ENCODE measurements at places on chromosomes 11 and 22. TPM values are rescaled to one million over a fixed set of nuclear protein-coding genes. Genes with fewer than 3 reads are reported as not detected.

DNA sequence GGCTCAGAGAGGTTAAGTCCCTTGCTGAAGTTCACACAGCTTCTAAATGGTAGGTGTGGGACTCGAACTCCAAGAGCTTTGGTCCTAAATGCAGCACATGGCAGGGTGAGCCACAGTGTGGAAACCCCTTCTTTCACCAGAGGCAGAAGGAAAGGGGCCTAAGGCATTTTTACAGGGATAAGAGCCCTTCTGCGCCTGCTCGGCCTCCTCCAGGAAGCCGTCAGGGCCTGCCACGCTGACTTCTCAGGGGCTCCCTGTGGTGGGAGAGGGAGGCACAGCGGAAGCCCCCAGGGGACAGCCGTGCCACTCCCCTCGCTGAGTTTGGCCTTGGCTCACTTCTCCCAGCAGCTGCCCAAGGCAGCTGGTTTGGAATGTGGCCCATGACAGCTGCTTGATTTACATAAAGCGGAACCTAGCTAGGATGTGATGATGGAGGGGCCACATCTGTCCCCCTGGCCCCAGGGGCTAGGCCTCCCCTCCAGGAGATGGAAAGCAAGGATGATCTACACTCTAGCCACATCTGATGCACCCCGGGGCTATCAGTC lies 35.4 kb downstream of the CD82 start:
- H3K4me1 ChIP-seq: peaks cover 17% of the 10 kb centered on the region
- no peak overlapping the region for H3K4me3 ChIP-seq
- no peak overlapping the region for H3K27ac ChIP-seq
- no peak for DNase-seq
- no peaks in the 10 kb centered on the region for H3K27me3 ChIP-seq

DNA sequence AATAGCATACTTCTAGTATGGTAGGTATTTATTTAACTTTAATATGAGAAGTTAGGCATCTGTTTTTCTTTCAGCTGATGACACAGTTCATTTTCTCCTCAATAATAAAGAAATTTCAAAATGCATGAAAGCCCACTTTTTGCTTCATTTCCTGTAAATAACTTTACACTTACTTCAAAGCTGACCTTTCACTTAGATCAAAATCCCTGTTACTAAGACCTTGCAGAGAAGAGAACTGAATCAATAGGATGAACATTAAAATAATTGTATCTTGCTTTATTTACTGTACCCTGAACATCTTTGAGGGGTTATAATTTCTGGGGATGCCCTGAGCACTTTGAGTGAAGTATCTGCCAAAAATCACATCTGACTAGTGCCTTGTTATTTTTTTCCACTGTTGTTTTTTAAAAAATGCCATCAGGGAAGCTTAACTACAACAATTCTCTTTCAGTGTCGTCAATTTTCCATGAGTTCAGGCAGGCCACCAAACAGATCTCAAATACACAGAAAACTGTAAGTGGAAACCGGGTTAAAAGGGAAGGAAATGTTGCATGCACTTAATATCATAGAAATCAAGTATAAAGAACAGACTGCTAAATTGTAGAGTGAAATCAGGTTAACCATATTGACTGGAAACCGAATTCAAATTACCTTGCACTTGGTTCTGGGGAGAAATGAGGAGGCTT lies 206.2 kb downstream of the MAML2 start:
- no peaks in the 10 kb centered on the region for H3K27me3 ChIP-seq
- no peaks in the 10 kb centered on the region for H3K4me1 ChIP-seq
- no peak for DNase-seq
- no peak overlapping the region for H3K27ac ChIP-seq
- H3K4me3 ChIP-seq: no peak overlapping the region
- no peaks in the 10 kb centered on the region for H3K36me3 ChIP-seq

DNA sequence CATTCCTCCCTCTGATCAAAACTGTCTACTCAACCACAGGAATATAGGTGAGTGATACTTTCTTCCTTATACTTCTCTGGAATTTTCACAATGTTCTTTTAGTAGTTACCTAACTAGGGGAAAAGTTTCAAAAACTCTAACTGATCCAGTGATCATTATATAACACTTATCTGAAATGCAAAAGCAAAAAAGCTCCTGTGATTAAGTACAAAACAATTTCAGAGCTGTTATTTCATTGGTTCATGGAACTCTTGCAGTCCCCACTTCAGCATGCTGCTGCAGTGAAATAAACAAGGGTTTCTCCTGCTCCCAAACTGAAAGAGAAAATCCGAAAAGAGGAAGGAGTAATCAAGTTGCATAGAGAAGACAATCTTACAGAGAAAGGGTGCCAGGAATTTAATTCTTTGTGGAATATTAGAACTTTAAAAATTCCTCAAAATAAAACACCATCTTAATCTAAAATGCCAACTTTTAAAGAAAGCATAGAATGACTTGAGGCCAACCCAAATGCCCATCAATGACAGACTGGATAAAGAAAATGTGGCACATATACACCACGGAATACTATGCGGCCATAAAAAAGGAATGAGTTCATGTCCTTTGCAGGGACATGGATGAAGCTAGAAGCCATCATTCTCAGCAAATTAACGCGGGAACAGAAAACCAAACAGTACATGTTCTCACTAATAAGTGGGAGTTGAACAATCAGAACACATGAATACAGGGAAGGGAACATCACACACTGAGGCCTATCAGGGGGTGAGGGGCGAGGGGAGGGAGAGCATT lies 20.3 kb downstream of the PPP2R1B start:
- no peaks in the 10 kb centered on the region for H3K36me3 ChIP-seq
- no peak for DNase-seq
- H3K4me3 ChIP-seq: no peak overlapping the region
- no peaks in the 10 kb centered on the region for H3K27me3 ChIP-seq
- H3K27ac ChIP-seq: no peak overlapping the region
- H3K4me1 ChIP-seq: no peaks in the 10 kb centered on the region

- no peak for DNase-seq
- H3K4me3 ChIP-seq: no peak overlapping the region
- H3K4me1 ChIP-seq: no peaks in the 10 kb centered on the region
- H3K27me3 ChIP-seq: no peaks in the 10 kb centered on the region
These were observed 94.6 kb upstream of the RCN1 start for GRCh38 chr11:31996159-31996881.

DNA sequence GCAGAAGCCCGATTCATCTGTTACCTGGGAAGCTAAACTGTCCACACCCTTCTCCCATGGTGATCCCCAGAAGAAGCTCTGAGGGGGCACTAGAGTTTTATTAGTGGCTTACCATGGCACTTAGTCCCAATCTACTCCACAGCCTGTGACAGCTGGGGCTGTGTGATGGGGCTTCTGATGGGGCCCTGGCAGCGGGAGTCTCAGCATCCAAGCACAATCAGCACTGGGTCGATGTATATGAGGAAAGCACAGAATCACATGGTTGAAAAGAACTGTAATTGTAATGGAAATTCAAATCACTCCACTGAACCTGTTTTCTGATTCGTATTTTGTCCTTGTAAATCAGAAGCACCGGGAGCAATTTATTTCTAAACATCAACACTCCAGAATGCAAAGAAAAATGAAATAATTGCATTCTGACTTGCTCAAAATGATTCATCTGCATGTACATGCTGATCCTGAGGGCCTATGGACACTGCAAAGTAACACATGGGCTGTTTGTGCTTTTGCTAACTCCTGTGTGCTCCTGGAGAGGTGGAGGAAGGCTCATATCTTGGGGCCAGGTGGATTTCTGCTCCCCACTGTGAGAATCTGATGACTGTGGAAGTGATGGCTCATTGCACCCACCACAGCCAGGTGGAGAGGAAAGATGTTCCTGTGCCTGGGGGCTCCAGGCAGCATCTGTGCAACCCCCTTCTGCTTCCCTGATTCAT lies 203.0 kb downstream of the KIRREL3 start:
- no peak overlapping the region for H3K27ac ChIP-seq
- no peak overlapping the region for H3K4me3 ChIP-seq
- H3K27me3 ChIP-seq: no peaks in the 10 kb centered on the region
- H3K4me1 ChIP-seq: no peaks in the 10 kb centered on the region
- H3K36me3 ChIP-seq: no peaks in the 10 kb centered on the region
- no peak for DNase-seq

- no peaks in the 10 kb centered on the region for H3K36me3 ChIP-seq
- H3K27me3 ChIP-seq: no peaks in the 10 kb centered on the region
- no peaks in the 10 kb centered on the region for H3K4me1 ChIP-seq
- no peak overlapping the region for H3K27ac ChIP-seq
- no peak for DNase-seq
These were observed 11.3 kb downstream of the KCTD17 start for GRCh38 chr22:37062702-37063381.

- H3K36me3 ChIP-seq: no peaks in the 10 kb centered on the region
- H3K4me1 ChIP-seq: no peaks in the 10 kb centered on the region
- no peak for DNase-seq
- no peak overlapping the region for H3K27ac ChIP-seq
- no peak overlapping the region for H3K4me3 ChIP-seq
- H3K27me3 ChIP-seq: no peaks in the 10 kb centered on the region
These were observed 328.5 kb downstream of the CNTN5 start for GRCh38 chr11:99349151-99349673.

DNA sequence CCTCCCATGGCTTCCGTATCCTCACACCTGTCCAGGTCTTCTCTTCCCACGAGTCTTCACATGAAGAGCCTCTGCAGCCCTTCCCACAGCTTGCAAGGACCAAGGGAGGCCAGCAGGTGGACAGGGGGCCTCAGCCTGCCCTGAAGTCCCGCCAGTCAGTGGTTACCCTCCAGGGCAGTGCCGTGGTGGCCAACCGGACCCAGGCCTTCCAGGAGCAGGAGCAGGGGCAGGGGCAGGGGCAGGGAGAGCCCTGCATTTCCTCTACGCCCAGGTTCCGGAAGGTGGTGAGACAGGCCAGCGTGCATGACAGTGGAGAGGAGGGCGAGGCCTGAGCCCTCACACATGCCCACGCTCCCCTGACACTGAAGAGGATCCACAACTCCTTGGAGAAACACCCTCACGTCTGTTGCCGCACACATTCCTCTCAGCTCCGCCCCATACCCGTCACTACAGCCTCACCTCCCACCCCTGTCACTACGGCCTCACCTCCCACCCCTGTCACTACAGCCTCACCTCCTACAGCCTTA lies 8.3 kb downstream of the SSH3 start:
- no peaks in the 10 kb centered on the region for H3K36me3 ChIP-seq
- peak; percentile 11 for DNase-seq
- no peak overlapping the region for H3K4me3 ChIP-seq
- H3K4me1 ChIP-seq: peaks cover 4% of the 10 kb centered on the region
- H3K27ac ChIP-seq: no peak overlapping the region
- H3K27me3 ChIP-seq: no peaks in the 10 kb centered on the region

DNA sequence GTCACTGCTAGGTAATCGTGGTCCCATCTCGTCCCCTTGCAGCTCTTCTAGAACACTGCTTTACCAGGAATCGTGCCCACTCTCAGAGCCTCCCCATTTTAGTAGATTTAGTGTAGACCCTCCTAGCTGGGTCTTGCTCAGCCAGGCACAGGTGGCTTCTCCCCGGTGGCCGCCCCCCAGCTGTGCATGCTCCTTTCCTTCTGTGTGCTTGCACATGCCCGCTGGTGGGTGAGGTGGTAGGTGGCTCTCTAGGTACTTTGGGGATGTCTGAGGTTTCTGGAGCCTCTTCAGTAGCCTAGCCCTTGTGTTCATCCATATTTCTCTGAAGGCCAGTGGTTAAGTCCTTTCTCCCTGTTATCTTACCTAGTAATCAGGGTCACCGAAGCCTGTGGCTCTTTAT lies 5.6 kb downstream of the TUB start:
- no peak overlapping the region for H3K27ac ChIP-seq
- H3K4me3 ChIP-seq: no peak overlapping the region
- peaks cover 11% of the 10 kb centered on the region for H3K4me1 ChIP-seq
- no peak for DNase-seq

GRCh38 chr11:109680127-109680526 lies 258.1 kb downstream of the C11orf87 start:
- H3K27me3 ChIP-seq: no peaks in the 10 kb centered on the region
- H3K4me1 ChIP-seq: no peaks in the 10 kb centered on the region
- no peaks in the 10 kb centered on the region for H3K36me3 ChIP-seq

- no peaks in the 10 kb centered on the region for H3K4me1 ChIP-seq
- H3K36me3 ChIP-seq: no peaks in the 10 kb centered on the region
- no peak for DNase-seq
- H3K4me3 ChIP-seq: no peak overlapping the region
- no peaks in the 10 kb centered on the region for H3K27me3 ChIP-seq
These were observed 117.0 kb downstream of the FANCF start for GRCh38 chr11:22508665-22509064.

DNA sequence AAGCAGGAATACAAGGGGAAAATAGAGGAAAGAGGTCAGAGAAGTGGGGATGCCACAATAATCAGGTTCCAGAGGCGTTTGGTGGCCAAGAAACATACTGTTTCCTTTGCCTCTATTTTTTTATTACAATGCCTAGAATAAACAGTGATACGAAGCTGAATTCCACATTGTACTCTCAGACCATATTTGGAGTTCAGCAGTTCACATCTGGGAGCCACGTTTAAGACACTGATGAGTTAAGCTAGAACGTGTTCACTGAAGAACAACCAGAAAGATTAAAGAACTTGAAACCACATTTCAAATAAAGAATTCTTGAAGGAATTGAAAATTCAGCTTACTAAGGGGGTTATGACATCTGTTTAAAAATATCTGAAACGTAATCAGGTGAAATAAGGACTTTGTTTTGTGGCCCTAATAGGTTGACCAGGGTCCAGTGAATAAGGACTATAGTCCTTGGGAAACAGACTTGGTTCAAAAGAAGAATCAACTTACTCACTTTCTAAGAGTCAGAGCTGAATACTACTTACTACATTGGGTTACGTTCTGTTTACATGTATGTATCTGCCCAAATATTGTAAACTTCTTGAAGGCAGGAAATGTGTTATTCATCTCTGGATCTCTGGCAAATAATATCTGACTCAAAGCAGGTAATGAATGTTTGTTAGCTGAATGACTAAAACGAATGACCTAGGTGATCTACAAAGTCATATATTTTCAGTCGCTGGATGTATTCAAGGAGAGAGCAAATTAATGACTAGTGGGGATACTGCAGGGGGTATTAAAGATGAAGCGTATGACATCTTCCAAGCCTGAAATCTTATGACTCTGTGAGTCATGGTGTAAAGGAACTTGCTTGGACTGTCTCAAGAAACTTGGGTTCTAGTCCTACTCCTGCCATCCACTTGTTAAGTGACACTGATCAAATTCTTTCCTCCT lies 247.0 kb upstream of the NARS2 start:
- no peaks in the 10 kb centered on the region for H3K27me3 ChIP-seq
- no peak for DNase-seq
- H3K4me1 ChIP-seq: no peaks in the 10 kb centered on the region
- H3K27ac ChIP-seq: no peak overlapping the region

GRCh38 chr11:4185561-4185960 lies 91.0 kb downstream of the RRM1 start:
- peaks cover 4% of the 10 kb centered on the region for H3K4me1 ChIP-seq
- H3K27ac ChIP-seq: no peak overlapping the region
- H3K4me3 ChIP-seq: no peak overlapping the region
- H3K27me3 ChIP-seq: no peaks in the 10 kb centered on the region

- no peak overlapping the region for H3K27ac ChIP-seq
- H3K36me3 ChIP-seq: no peaks in the 10 kb centered on the region
- no peak for DNase-seq
- peaks cover 14% of the 10 kb centered on the region for H3K4me1 ChIP-seq
- H3K27me3 ChIP-seq: no peaks in the 10 kb centered on the region
These were observed 49.7 kb downstream of the LIF start for GRCh38 chr22:30196880-30197336.

FAU gene
- 441 TPM for total RNA-seq

CRYBB2 gene
- 5.2 TPM for total RNA-seq

BTBD18 gene
- 7.2 TPM for total RNA-seq

SCN4B gene
- total RNA-seq: 2.0 TPM

ISX gene
- not detected for total RNA-seq

TTC36 gene
- 4.9 TPM for total RNA-seq

CCDC90B gene
- 67.4 TPM for total RNA-seq

MAJIN gene
- 34.8 TPM for total RNA-seq

CRYAB gene
- 18.4 TPM for total RNA-seq

TLCD5 gene
- total RNA-seq: 14.0 TPM

OR52N4 gene
- 1.1 TPM for total RNA-seq

Data from testis (tissue), 5 donors.